NCI-H2081 treated with DMSO at 0.1 percent for 48 hours (cell line): ENCODE measurements at places on chromosomes 6 and 20.

GRCh38 chr6:109722564-109723254 lies 31.6 kb downstream of the FIG4 start:
- no peak for DNase-seq

DNA sequence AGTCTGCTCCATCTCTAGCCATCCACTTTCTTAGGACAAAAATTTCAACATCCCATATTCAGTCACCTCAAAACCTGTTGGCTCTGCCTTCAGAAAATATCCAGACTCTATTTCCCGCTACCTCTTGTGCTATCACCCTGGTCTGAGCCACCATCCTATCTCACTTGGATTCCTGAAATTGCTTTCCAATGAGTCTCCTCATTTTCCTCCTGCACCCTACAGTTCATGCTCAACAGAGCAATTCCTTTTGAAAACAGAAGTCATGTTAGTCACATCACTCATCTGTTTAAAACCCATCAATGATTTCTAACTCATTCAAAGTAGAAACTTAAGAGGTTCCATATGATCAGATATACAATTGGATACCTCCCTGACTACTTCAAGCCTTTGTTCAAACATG lies 229.9 kb downstream of the ADGRG6 start:
- no peak for DNase-seq

- DNase-seq: no peak
Measured at GRCh38 chr6:119277052-119277451, 72.5 kb downstream of the MAN1A1 start.

DNA sequence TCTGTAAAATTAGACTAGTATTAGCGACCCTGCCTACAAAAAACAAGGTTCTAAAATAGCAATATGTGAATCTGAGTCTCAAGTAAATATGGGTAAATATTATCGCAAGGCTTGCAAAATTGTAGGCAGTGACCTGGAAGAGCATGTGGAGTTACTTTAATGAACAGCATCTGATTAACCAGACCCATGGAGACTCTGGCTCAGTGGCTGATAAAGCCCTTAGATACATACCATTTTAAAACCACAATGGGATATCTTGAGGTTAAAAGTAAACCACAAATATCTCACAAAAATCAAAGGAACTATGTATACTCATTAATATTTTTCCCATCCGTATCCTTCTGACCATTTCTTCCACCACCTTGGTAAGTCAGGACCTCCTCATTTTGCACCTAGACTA lies 187.0 kb downstream of the MTFR2 start:
- no peak for DNase-seq

DNA sequence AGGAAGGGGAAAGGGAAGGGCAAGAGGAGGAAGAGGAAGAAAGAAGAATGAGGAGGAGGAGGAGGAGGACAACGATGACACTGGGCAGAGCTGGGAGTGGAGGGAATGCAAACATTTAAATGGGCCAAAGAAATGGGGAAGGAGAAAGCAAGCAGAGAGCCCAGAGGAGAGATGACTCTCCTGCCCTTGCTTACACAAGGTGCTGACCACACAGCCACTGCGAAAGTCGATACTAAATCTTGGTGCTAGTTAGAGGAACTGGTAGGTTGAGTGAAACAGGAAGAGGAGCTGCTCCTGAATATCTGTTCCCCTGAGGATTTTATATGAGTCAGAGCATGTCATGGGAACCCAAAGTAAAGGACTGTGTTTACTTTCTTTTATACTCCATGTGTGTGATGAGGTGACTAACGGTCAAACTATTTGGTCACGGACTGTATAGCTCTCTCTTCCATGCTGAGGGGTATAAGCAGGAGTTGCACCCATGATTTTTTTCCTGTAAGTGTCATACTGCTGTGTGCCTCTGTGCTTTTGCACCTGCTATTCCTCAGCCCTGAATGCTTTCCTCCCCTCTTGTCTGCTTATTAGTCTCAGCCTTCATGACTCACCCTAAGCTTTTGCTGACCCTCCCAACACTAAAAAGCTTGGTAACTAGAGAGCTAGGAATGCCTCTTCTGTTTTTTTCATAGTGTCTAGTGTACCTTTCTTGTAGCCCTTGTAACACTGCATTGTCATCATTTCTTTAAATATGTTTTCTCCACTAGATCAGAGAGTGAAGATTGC lies 9.5 kb upstream of the PAQR8 start:
- DNase-seq: no peak

DNA sequence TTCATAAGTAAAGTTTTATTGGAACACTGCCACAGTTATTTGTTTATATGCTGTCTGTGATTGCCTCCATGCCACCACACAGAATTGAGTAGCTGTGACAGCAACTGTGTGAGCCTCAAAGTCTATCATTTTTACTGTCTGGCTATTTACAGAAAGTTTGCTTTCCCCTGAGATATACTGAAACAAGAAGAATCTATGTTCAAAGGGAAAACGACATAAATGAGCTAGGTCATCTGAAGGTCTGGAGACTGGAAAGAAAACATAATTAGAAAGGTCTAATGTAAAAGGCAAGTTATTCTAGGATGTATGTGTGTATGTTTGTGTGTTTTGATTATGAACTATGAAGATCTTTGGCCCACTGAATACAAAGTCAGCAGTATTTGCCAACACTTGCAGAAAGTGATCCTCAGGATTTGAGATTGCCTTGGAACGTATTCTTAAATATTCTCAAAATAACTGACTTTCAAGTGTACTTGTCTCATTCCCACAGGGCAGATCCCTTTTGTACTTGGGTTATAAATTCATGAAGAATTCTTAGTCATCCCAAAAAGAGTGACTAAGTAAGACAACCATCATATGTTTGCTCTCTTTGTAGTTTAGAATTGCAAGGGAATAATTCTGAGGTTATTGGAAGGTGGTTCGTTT lies 677.7 kb downstream of the DOK5 start:
- no peak for DNase-seq

DNA sequence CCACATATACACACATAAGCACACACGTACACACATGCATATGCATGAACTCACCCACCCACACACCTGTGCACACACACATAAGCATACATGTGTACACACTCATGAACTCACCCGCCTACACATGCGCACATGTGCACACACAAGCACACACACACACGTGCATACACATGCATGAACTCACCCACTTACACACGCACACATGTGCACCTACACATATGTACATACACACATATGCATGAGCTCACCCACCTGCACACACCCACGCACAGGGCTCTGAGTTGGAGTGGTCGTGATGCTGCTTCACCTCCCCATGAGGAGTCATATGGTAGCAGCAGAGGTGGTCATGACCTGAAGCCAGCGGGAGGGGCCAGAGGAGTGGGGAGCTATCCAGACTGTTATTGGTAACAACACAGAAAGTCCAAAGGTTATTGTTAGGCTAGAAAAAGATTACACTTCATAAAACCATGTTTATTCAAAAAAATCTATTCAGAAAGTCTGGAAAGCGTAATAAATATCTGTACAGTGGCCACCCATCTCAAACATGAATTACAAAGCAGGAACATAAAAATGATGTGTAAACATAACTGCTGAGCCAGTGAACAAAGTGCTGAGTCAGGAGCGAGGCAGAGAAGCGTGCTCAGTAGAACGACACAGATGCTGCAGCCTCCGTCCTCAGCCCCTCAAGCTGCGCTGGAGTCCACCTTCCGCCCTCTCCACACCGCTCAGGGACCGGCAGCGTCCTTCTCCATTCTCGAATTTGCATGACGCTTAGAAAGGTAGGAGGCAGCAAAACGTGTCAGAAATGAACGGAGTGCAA lies 26.4 kb upstream of the MPC1 start:
- no peak for DNase-seq
